RCC 7860 (cell line): ENCODE measurements at places on chromosomes 2 and 18.

GRCh38 chr18:55302167-55302833 lies 285.7 kb downstream of the TCF4 start:
- DNase-seq, result no peak

DNA sequence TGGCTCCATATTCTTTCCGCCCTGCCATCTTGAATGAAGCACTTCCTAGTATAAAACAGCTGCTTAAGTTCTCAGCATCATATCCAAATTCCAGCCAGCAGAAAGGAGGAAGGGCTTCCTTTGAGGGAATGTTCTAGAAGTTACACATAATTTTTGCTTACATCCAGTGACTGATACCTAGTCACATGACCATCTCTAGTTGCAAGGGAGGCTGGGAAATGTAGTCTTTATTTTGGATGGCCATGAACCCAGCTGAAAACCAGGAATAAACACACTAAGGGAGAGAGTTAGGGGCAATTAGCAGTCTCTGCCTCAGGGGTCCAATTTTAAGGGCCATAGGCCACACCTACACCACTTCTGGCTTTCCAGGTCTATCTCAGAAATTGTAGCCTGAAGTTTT lies 57.8 kb upstream of the LMAN1 start:
- no peak for DNase-seq

DNA sequence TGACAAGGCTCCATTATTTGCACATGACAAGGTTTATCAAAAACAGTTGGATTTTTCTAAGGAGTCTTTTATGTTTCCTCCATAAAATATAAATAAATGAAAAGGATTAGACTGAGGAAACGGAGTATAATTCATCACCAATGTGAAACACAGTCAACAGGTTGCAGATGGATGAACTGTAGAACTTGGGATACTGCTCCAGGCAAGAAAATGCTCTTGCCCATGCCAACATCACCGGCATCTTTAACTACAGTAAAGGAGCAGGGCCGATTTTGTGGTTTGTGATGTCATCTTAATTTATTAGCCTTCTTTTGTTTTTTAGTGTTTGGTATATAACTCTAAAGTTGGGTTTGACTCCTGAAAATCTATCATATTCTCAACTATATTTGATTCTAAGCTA lies 577.3 kb downstream of the EPHA4 start:
- DNase-seq, result no peak

- DNase-seq, result no peak
Observed at GRCh38 chr18:62521593-62521992, 1.2 kb upstream of the ZCCHC2 start.

GRCh38 chr2:237533668-237534161 lies 32.7 kb upstream of the PRLH start:
- DNase-seq, result peak; percentile 57

GRCh38 chr2:111694700-111695101 lies 189.3 kb downstream of the ANAPC1 start:
- peak; percentile 26 for DNase-seq

DNA sequence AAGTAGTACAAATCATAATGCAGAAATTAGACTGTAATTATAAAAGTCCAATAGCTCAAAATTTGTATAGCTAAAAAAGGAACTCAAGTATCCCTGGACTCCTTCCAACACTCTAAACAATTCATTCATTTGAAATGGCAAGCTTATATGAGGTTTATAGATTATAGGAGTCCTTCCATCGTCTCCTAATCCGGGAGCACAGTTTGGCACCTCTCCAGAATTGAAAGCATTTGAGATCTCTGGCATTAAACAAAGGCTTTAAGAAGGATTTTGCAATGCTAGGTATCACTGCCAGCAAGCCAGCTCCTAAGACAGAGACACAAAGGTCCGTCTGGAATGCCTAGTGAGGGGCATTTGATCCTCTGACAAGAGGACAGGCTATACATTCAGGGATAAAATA lies 90.9 kb downstream of the ACVR1 start:
- DNase-seq, result no peak

DNA sequence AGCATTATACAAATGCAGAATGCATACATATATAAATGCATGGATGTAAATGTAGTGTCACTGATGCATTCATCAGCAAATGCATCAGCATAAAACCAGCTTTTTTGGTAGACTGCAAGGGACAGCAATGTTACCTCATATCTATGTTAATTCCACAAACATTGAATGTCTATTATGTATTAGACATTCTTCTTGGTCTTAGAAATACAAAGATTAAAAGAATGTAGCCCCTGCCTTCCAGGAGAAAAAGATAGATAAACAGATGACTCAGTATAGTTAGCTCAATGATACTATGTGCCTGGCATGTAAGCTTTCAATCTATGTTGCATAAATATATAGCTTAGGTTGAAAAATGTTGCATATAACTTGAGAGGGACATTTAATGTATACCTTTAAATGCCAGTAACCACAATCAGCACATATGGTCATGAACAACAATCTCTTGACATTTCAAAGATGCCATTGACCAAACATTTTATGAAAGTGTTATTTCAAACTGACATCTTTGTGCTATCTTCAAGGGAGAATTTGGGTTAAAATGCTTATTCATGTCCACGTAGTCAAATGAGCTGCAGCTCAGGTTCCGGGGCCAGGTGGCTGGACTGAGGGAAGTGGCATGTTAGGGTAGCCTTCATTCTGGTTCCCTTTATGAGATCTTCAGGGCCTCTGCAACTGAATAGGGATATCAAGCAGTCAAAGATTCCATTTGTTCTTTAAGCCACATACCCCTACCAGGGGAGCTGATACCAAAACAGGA lies 45.2 kb upstream of the GCG start:
- no peak for DNase-seq
